Stimulated activated CD8-positive, alpha-beta memory T cell treated with anti-CD3 and anti-CD28 coated beads, Interleukin-4, amount 100 ng/mL, for 1 hour (primary cell): ENCODE measurements at places on chromosomes 2 and 18.

DNA sequence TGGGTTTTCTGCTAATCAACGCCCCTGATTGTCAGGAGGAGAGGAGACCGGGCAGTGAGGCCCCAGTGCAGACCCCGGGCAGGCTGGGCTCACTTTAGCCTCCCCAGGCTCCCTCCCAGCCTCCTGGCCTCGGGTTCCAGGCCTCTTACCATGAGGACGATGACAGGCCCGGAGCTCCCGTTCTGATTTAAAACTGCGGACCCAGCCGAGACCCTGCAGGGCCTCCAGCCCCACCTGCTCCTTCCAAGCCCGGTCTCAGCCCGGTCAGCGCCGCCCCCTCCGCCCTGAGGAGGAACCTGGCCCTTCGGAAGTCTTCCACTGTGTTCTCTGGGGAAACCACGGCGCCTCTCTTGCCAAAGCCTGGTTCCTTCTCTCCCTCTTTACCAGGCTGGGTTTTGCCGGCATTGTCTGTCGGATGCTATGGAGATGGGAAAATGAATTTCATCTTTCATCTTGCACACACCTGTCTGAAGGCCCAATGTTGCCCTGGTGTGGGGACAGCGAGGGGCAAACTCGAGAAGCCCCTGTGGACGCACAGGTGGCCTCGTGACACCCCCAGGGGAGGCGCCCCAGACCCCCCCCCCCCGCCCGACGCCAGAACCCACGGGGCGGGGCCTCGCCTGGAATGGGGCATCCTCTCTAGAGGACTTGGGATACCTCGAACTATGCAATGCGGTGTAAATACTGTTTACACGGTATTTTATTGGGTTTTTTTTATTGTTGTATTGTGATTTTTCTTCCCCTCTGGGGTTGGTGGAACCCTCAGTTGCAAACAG lies 37.7 kb upstream of the CTDP1 start:
- DNase-seq, result no peak

- DNase-seq, result no peak
These were observed 215.3 kb downstream of the ANAPC1 start for GRCh38 chr2:111668741-111669140.

DNA sequence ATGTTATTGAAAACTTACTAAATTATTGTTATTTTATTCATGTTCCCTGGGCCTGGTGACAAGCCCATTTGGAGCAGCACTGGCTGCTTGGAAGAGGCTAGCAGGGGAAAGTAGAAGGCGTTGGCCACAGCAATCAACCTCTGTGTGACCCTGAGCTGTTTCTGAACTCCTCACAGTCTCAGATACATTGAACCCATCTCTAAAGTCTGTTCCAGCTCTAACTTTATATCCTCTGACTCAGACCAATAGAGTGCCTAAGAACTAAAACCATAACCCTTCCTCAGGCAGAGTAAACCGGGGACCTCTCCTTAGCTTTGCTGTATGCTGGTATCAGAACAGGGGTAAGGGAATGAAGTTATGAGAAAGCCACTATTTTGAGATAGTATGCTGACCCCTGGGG lies 96.4 kb upstream of the NOL4 start:
- DNase-seq, result no peak

GRCh38 chr2:59594671-59595222 lies 958.7 kb downstream of the BCL11A start:
- DNase-seq, result no peak

- DNase-seq, result no peak
These were observed 113.4 kb downstream of the ZBTB7C start for GRCh38 chr18:48295586-48296311.

- DNase-seq, result no peak
These were observed 12.6 kb upstream of the GALM start for GRCh38 chr2:38653380-38653714.

DNA sequence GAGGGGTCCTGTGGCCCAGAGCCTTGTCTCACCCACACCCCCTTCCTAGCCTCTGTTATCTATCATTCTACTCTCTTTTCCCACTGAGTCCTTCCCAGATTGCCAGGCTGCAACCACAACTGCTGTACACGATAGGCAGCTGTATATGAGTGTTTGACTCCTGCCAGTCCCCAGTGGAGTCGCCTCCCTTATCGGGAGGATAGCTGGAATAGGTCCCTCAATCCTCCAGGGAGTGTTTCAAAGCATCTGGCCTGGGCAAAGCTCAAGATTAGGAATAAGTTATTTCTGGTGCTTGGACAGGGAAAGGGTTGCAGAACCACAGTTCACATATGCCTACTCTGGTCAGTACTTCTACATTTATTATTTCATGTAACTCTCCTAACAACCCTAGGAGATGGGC lies 4.8 kb downstream of the MSGN1 start:
- DNase-seq, result no peak

- no peak for DNase-seq
These were observed 89.1 kb downstream of the NDUFA10 start for GRCh38 chr2:239935789-239936758.

- no peak for DNase-seq
These were observed 33.9 kb downstream of the RAB31 start for GRCh38 chr18:9741793-9742523.

DNA sequence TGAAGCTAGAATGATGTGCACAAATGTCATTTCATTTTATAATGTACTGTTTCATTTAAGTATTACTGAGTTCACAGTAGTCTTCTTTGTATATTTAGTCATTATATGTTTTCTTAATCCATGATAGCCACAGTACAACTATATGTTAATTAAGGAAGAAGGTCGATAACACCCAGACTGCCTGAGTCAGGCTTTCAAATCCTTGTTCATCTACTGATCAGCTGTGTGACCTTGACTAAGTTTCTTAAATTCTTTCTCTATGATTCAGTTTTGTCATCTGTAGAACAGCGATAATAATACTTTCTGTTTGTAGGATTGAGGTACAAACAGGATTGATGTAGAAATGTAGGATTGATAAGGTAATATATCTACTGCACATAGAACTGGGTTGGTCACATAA lies 5.4 kb downstream of the GCC2 start:
- DNase-seq, result no peak

DNA sequence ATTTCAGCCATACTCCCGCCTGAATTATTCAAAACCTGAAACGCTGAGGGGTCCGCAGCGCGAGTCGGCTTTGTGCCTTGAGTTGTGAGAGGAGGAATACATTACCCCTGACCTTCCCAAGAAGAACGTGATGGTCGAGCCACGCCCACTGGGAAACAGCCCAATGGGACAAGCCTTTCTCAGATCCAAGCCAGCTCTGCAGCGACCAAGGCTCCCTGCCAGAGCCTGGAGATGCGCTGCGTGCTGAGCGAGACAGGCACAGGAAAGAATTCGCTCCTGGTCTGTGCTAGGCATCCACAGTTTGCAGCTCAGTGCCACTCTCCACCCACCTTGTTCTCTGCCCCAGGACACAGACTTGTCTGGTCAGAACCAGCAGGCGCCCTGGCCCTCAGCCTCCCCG lies 74.1 kb upstream of the GLI2 start:
- DNase-seq, result no peak

DNA sequence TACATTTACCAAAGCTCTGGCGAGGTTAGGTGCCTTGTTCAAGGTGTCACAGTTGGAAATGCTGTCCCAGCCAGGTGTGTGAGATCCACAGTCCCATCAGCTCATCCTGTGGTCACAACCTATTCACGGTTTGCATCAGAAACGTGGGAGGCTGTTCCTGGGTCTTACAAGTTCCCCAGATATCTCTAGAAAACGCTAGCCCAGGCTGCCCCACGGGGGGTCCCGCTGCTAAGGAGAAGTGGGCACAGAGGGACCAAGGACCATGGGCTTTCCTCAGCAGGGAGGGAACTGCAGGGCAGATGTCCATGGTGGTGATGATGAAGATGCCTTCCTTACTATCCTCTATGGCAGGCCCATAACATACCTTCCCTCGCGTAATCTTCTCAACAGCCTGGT lies 649 bp downstream of the FECH start:
- no peak for DNase-seq

GRCh38 chr2:121287146-121287798 lies 2.3 kb upstream of the TFCP2L1 start:
- DNase-seq, result no peak

DNA sequence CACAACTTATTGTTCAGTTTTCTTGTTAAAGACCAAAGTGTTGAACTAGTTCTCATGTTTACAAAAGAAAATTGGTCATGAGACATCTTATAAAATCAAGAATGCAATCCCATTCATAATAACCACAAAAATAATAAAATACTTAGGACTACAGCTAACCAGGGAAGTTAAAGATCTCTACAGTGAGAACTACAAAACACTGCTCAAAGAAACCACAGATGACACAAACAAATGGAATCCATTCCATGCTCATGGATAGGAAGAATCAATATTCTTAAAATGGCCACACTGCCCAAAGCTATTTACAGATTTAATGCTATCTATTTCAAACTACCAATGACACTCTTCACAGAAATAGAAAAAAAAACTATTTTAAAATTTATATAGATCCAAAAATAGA lies 1354.8 kb upstream of the CDH2 start:
- DNase-seq, result no peak

- DNase-seq, result no peak
These were observed 79.1 kb upstream of the DNMT3A start for GRCh38 chr2:25420820-25421237.

DNA sequence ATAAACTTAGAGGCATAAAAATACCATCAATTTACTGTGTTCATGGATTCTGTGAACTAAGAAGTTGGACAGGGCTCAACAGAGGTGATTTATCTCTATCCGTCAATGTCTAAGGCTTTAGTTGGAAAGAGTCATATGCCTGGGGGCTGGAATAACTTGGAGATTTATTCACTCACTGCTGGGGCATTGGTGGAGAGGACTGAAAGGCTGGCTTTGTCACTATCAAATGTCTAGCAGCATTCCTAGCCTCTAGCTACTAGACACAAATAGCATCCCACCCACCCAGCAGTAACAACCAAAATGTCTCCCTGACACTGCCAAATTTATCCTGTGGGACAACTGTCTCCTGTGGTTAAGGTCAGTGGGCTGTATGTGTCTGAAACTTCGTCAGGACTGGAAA lies 71.0 kb downstream of the EVA1A start:
- no peak for DNase-seq

DNA sequence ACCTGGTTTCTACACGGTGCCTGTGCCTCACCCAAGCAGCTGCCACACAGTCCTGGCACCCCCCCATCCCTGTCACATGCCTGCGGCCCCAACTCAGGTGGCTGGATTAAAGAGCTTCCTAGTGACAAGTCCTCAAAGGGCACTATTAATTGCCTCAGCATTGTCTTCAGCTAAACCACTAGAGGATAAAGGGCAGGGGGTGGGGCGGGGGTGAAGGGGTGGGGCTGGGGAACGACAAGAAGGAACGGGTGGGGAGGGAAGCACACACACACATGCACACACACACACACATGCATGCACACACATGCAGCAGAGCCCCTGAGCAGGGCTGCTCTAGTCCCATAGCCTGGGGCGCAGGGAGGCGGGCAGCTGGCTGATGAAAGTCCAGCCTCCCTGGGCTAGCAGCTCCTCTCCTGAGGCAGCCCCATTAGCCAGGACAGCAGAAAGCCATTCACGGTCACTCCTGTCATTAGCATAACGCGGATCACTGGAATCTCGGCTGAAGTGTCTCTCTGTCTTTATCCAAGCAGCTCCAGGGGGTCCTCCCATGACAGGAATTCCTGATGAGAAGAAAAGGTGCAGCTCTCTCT lies 7.4 kb upstream of the TEX261 start:
- no peak for DNase-seq

GRCh38 chr2:100140582-100140981 lies 1.8 kb downstream of the AFF3 start:
- no peak for DNase-seq

DNA sequence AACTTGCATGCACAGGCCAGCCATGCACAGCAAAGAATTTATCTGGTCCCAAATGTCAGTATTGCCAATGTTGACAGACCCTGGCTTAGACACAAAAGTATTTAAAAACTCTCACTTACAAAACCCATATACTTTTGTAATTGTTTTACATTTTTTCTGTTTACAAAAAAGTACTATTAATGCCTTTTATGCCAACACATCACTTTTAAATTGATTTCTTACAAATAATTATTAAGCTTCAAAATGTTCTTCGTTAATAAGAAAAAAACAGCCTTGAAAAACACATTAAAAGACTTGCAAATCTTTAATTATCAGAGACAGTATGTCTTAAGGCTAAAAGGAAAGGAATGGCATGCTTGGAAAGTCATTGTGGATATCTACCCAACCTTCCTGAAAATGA lies 181.3 kb upstream of the TWIST2 start:
- no peak for DNase-seq

DNA sequence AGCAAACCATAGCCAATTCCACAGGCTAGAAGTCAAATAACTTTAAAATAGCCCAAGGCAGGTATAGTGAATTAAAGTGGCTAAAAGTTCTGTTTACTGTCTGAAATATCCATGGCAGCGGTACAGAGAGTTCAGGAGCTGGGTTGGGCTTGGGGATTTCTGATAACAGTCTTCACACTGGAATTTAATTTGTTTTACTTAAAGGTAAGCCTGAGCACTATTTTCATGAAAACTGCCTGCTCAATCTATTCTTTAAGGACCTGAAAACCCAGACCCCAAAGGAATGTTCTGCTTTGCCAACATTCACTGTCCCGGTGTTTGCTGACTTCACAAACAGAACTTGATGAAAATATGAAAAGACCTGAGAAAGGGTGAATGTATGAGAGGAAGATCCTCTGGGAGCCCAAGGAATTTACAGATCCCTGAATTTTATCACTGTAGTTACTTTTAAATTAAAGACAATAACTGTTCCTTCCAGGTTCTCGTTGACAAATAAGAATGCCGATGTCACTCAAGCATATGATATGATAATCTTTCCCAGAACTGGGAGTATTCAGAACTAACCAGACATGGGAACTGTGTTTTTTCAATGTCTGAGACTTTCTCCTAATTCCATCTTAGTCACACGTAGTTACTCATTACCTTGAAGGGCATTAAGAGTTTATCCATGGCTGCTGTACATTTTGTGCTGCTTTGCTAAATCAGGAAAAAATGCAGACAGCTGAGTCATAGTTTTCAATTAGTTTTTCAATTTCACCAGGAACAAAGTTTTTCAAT lies 28.3 kb upstream of the ITGB6 start:
- DNase-seq, result no peak

GRCh38 chr2:234258562-234259141 lies 208.2 kb downstream of the SPP2 start:
- DNase-seq, result no peak

DNA sequence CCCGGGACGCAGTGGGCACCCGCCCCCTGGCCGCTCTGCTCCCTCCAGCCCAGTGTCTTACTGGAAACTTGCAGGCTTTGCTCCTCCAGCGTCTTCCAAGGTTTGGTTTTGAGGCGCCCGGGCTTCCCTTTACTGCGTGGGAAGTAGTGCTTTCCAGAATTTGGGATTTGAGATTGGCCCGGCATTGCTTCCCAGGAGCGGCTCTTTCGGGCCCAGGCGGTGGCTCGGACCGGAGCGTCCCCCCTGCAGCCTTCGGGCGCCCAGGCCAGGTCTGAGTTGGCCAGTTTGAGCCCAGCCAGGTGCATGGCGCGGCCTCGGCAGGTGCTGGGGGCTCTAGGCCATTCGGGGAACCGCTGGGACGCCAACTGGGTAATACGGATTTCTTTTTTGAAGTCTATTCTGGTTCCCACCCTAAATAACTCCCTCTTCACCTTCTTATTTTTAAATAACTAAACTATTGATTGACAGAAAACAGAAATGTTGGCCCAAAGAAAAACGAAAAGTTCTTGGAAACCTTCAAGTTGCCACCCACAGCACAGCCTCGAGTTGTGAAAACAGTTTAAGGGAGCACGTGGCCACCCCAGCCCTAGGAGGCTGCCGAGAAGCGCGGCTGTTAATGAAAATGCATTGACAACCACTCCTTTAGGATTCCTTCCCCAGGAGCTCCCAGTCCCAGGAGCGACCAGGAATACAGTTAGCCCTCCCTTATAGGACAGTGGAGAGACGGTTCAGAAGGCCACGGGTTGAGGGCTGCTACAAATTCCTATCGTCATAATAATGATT lies 766 bp downstream of the SNTG2 start:
- DNase-seq, result no peak
